ENCODE measurements at places on chromosomes 12 and 14. TPM values are rescaled to one million over a fixed set of nuclear protein-coding genes. Genes with fewer than 3 reads are reported as not detected.
A peak's percentile ranks its signal among the peaks of the same experiment; 100 is the strongest.

Gene FGF23
- not detected for polyA plus RNA-seq

DNA sequence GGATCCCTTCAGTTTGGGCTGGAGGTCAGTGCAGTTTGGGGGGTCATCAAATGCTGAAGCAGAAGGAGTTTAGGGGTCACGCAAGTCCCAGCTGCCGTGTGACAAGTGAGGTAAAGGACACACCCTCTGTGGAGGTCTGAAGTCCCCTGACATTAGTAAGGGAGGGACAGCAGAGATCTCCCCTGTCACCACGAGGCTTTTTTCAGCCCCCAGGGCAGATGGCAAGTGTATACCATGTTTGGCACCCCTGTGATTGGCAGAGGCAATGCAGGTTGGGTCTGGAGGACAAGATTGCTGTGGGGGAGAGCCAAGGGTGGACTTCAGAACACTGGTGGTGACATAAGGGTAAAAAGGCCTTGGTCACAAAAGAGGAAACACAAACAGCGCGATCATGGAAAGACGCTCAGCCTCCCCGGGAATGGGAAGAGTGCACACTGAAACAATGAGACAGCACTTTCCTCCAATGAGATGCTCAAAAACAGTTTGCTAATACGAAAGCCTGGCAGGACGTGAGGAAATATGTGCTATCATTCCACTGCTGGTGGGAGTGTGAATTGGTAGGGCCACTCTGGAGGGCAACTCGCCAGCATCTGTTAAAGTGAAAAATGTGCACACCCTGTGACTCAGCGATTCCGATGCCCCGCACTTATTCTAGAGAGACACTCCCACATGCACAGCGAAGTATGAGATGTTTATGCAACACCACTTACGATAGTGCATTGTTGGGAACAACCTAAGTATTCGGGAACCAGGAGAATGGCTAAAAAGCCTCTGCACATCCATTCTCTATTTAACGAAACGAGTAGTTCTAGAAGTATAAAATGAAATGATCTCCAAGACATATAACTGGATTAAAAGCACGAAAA, 14.4 kb upstream of the CD27 start:
- H3K27me3 ChIP-seq: no peaks in the 10 kb centered on the region
- H3K27ac ChIP-seq: peak overlapping the region; percentile 98
- no peak overlapping the region for H3K4me3 ChIP-seq
- no peaks in the 10 kb centered on the region for H3K36me3 ChIP-seq

Gene TUNAR
- not detected for polyA plus RNA-seq

Gene BRI3BP
- 3.3 TPM for polyA plus RNA-seq

Gene DACT1
- polyA plus RNA-seq: 7.5 TPM

GRCh38 chr14:100286484-100287191, 19.6 kb downstream of the SLC25A29 start:
- no peaks in the 10 kb centered on the region for H3K27me3 ChIP-seq
- no peak overlapping the region for H3K4me3 ChIP-seq
- no peak overlapping the region for H3K27ac ChIP-seq
- no peaks in the 10 kb centered on the region for H3K36me3 ChIP-seq
- DNase-seq: peak; percentile 71

DNA sequence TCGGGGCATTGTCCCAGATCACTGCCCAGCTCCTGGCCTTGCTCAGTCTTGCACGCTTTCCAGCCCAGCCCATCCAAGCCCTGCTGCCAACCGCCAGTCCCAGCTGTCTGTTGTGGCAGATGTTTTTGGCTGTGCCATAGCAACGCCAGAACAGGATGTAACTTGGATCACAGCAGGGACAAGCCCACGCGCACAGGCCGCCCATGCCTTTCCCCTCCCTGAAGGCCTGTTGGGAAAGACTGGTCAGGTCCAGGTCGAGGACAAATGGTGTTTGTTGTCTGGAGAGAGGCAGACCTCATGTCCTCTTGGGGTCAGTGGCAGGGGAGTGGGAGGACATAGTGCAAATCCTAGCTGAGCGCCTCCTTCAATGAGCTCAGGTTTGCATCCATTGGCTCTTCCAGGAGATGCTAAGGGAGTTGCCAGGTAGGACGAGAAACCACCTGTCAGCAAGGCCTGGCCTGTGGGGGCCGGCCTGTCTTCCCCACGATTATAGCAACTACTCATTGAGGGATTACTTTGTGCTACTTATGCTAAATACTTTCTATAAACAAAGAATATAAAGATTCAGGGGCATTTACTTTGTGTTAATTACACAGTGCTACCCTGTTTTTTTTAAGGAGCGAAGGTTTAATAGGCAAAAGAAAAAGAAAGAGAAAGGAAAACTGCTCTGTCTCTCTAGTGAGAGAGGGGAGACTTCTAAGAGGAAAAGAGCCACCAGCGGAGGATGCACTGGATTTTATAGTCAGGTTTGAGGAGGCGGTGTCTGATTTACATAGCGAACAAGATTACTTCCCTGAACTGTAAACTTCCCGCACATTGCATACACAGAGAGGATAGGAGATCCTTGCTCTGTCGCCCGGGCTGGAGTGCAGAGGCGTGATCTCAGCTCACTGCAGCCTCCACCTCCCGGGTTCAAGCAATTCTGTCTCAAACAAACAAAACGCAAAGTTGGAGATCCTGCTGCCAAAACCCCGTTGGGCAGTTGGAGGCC, 42.8 kb upstream of the CORO1C start:
- no peak overlapping the region for H3K4me3 ChIP-seq
- no peaks in the 10 kb centered on the region for H3K36me3 ChIP-seq
- no peaks in the 10 kb centered on the region for H3K4me1 ChIP-seq
- no peak overlapping the region for H3K27ac ChIP-seq
- peak; percentile 92 for DNase-seq
- H3K27me3 ChIP-seq: no peaks in the 10 kb centered on the region

Gene RPGRIP1
- polyA plus RNA-seq: 0.25 TPM

- no peaks in the 10 kb centered on the region for H3K36me3 ChIP-seq
- no peaks in the 10 kb centered on the region for H3K27me3 ChIP-seq
- no peak for DNase-seq
- H3K4me1 ChIP-seq: no peaks in the 10 kb centered on the region
These were observed 101.5 kb downstream of the SMOC1 start for GRCh38 chr14:69980457-69981425.

GRCh38 chr14:89870316-89870715, 84.2 kb downstream of the EFCAB11 start:
- no peak overlapping the region for H3K27ac ChIP-seq
- no peaks in the 10 kb centered on the region for H3K36me3 ChIP-seq

DNA sequence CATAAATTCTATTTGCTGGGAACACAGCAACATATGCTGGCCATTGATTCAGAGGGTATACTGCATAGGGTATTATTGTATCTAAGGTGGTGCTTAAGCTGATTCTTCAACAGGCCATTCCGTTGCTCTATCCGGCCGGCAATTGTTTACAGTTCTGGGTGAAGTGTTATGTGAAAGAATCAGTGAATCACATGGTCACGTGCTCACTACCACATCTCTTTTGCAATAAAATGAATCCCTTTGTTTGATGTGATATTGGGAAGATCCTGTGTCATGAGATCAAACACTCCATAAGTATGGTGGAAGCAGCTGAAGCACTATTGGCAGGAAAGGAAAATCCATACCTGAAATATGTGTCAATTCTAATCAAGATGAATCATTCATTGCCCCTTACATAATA, 7.6 kb upstream of the USP15 start:
- H3K27me3 ChIP-seq: no peaks in the 10 kb centered on the region
- H3K4me3 ChIP-seq: no peak overlapping the region
- DNase-seq: no peak
- no peak overlapping the region for H3K27ac ChIP-seq
- no peaks in the 10 kb centered on the region for H3K4me1 ChIP-seq
- H3K36me3 ChIP-seq: no peaks in the 10 kb centered on the region

DNA sequence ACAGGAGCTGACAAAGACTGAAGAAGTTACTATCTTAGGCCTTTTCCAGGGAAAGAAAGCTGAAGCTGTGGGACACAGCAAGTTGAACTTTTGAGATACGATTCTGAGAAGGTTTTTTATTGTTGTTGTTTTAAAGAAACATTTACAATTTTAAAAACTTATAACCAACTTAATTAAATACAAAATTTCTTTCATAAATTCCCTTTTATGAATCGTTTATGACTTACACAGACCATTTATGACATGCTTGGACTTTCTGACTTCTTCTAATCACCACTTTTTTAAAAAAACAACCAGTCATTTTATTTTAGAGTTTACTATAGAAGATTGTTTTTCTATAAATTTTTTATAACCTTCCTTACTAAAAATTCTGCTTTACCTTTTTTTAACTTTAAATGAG, 68.7 kb downstream of the DHRS2 start:
- no peaks in the 10 kb centered on the region for H3K27me3 ChIP-seq
- DNase-seq: no peak
- no peaks in the 10 kb centered on the region for H3K36me3 ChIP-seq
- no peak overlapping the region for H3K27ac ChIP-seq
- H3K4me1 ChIP-seq: no peaks in the 10 kb centered on the region
- H3K4me3 ChIP-seq: no peak overlapping the region

GRCh38 chr12:108211157-108211556, 82.1 kb downstream of the WSCD2 start:
- no peak overlapping the region for H3K4me3 ChIP-seq
- no peak for DNase-seq
- no peaks in the 10 kb centered on the region for H3K4me1 ChIP-seq
- H3K36me3 ChIP-seq: no peaks in the 10 kb centered on the region

Gene FOXG1
- polyA plus RNA-seq: not detected

Gene PPFIA2
- 11.0 TPM for polyA plus RNA-seq

Gene OR6C4
- not detected for polyA plus RNA-seq

- no peak overlapping the region for H3K4me3 ChIP-seq
- no peak for DNase-seq
- no peaks in the 10 kb centered on the region for H3K27me3 ChIP-seq
These were observed 111.7 kb downstream of the DNAI7 start for GRCh38 chr12:25083211-25083610.

- peaks cover 5% of the 10 kb centered on the region for H3K27me3 ChIP-seq
- H3K36me3 ChIP-seq: no peaks in the 10 kb centered on the region
- no peak overlapping the region for H3K4me3 ChIP-seq
- no peak overlapping the region for H3K27ac ChIP-seq
These were observed 71.9 kb upstream of the HOXC13 start for GRCh38 chr12:53866727-53867126.

GRCh38 chr12:51240971-51241370, 2.3 kb downstream of the DAZAP2 start:
- H3K27me3 ChIP-seq: no peaks in the 10 kb centered on the region
- H3K27ac ChIP-seq: no peak overlapping the region
- no peaks in the 10 kb centered on the region for H3K4me1 ChIP-seq
- no peak overlapping the region for H3K4me3 ChIP-seq
- DNase-seq: no peak

Gene SCNN1A
- polyA plus RNA-seq: 1.5 TPM

GRCh38 chr12:29545102-29545467, 47.6 kb upstream of the OVCH1 start:
- no peak overlapping the region for H3K4me3 ChIP-seq
- no peak for DNase-seq
- H3K4me1 ChIP-seq: peaks cover 10% of the 10 kb centered on the region
- H3K27me3 ChIP-seq: no peaks in the 10 kb centered on the region
- no peaks in the 10 kb centered on the region for H3K36me3 ChIP-seq

DNA sequence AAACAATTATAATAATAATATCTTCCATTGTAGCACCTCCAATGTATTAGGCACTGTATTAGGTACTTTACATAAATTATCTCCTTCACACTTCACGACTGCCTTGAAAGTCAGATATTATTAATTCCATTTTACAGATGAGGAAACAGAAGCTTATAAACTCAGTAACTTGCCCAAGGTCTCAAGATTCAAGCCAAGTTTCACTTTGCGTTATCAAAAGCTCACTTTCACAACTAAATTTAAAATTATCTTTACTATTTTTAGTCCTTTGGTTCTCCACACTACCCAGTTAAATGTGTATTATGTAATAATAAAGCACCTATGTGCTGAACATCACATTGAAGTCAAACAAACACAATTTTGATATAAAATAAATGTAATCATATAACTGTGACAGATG, 55.8 kb downstream of the NUMB start:
- H3K4me1 ChIP-seq: no peaks in the 10 kb centered on the region
- DNase-seq: no peak
- no peaks in the 10 kb centered on the region for H3K27me3 ChIP-seq
- no peak overlapping the region for H3K4me3 ChIP-seq

Gene PRH2
- polyA plus RNA-seq: not detected

DNA sequence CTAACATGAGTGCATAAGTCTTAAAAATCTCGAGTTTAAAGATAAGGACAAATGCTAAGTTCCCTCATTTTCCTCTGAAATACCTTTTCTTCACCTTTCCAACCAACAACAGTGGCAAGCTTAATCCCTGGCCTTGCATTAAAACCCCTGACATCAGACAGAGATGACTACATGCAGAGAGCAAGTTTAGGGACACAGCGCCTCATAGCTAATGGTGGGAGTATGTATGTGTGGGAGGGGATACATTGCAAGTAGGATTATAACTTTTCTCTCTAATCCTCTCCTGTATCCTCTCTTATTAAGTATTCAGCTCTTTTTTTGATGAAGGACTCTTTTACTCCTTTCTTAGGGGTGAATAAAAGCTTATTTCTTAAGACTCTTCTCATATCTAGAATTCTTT, 547.1 kb downstream of the CCER1 start:
- no peaks in the 10 kb centered on the region for H3K36me3 ChIP-seq
- no peak overlapping the region for H3K27ac ChIP-seq
- H3K4me3 ChIP-seq: no peak overlapping the region
- no peaks in the 10 kb centered on the region for H3K4me1 ChIP-seq
- DNase-seq: no peak

DNA sequence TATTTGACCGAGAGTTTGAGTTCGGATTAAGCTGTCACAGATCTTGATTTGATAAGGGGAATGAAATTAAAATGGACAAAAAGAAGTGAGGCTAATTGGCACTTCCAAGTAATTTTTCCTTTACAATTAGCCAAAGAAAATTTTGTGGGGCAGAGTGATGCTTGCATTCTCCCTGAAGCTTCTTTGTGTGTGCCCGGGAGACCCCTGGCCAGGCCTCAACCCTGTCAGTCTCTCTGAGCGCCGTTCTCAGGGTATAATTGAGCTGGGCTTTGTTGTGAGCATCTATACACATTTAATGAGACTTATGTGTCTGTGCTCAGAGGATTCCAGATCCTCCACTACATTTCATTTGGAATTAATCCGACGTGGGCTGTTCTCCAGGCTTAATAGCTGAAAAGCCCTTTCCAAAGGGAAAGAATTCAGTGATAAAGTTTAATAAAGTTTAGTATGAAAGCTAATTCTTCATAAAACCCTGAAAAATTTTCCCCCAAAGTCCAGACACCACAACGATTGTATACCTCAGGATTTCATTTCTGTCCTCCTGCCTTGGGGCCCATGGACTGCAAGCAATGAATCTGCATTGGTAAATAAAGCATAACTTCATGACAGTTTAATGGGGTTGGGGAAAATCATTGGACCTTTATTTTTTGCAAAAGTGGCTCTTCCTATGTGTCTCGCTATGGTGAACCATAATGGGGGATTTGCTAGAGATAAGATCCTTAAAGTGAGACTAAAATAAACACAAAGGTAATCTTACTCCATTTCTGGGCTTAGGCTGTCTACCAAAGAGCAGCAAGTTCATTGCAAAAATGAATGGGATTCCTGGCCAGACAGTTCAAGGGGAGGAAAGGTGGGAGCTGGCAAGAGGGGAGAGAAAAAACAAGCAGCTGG, 292.6 kb downstream of the C12orf75 start:
- H3K27me3 ChIP-seq: no peaks in the 10 kb centered on the region
- no peaks in the 10 kb centered on the region for H3K4me1 ChIP-seq
- no peak overlapping the region for H3K4me3 ChIP-seq
- DNase-seq: no peak
- H3K36me3 ChIP-seq: no peaks in the 10 kb centered on the region
- no peak overlapping the region for H3K27ac ChIP-seq
